ENCODE measurements at places on chromosomes 6 and 20.

DNA sequence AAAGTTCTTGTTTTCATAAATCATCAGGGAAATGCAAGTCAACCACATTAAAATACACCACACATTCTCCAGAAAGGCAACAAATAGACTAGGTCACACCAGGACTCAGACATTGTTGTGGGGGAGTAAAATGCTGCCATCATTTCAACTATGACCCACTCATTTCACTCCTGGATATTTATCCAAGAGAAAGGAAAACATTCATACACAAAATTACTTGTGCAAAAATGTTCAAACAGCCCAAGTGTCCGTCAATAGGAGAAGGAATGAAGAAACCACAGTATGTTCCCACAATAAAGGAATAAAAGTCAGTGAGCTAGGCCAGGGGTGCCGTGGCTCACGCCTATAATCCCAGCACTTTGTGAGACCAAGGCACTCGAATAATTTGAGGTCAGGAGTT, 81.5 kb upstream of the QKI start:
- no peak for DNase-seq

DNA sequence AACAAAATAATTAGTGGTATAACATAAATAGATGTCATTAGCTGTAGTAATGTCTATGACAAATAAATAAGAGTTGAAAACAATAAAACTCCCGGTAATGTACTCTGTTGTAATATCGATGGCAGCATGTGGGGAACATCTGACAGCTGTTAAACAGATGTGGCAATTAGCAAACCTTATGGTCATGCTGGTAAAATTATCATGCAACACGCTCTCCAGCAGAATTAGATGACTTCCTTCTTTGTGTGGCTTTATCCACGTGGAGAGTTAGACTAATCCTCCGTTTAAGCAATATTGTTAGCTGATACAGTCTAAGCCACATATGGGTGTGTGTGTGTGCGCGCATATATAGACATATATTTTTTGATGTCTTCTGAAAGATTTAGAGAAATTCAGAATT, 77.7 kb upstream of the ZFP64 start:
- DNase-seq = no peak

DNA sequence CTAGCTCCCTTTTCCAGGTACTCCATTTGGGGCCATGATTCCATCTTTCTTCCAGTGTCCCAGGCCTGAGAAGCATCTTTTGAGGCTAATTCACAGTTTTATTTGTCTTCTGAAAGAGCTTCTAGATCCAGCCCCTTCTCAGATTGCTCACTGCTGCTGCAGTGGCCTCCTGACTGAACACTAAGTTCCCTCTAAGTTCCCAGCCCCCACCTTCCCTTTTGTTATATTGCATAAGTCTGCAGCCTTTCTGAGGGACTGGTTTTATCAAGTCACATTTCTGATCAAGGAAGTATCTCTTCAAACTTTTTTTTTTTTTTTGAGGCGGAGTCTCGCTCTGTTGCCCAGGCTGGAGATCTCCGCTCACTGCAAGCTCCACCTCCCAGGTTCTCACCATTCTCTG, 10.7 kb downstream of the MAPRE1 start:
- DNase-seq = no peak

GRCh38 chr6:31356216-31356945, 598 bp downstream of the HLA-B start:
- DNase-seq = no peak

DNA sequence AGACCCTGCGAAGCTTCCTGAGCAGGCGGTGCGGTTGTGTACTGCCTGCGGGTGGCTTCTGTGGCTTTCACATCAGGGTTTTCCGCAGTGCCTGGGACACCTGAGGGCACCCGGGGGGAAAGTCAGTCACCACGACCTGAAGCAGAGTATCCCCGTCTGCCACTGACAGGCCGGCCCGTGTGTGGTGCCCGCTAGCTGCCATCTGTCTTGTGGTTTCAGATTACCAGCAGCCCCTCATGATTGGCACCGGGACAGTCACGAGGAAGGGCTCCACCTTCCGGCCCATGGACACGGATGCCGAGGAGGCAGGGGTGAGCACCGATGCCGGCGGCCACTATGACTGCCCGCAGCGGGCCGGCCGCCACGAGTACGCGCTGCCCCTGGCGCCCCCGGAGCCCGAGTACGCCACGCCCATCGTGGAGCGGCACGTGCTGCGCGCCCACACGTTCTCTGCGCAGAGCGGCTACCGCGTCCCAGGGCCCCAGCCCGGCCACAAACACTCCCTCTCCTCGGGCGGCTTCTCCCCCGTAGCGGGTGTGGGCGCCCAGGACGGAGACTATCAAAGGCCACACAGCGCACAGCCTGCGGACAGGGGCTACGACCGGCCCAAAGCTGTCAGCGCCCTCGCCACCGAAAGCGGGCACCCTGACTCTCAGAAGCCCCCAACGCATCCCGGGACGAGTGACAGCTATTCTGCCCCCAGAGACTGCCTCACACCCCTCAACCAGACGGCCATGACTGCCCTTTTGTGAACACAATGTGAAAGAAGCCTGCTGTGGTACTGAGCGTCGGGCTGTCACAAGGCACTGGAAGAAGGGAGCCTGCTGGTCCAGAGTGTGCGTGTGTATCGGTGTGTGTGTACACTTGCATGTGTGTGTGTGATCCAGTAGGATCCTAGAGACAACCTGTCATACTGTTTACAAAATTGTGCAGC, 54.4 kb downstream of the GOPC start:
- peak; percentile 48 for DNase-seq

GRCh38 chr6:126947070-126947469, 171.4 kb upstream of the RSPO3 start:
- no peak for DNase-seq

DNA sequence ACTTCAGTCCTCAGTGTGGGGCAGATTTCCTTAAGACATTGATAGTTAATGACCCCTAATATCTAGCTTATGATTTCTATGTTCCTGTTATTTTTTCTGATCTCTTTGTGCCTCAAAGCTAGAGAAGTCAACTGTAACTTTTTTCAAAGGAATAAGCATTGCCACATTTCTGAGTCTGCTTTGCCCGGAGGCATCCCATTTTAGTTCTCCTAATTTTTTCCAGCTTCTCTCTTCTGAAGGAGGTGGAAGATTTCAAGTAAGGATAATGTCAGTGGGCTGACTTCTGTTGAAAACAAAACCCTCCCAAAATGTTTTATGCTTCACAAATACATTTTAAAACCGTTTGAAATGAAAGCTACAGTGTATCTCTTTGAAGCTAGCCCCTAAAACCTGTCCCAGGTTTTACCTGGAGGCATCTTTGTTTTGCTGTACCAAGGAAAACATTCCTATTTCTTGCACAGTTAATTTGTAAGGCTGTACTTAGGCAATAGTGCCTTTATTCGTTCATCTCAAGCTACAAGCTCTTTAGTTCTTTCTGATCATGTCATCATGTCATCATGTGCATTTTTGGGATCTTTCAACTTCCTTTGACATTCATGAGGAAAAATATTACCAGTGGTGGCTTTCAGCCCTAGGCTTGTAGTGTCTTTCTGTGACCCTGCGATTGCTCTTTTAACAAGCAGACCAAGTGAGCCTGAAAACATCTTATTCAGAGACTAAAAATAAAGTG, 45.7 kb downstream of the TSPYL4 start:
- DNase-seq = no peak

GRCh38 chr6:160792708-160793107, 90.7 kb downstream of the PLG start:
- no peak for DNase-seq

- no peak for DNase-seq
These were observed 54.6 kb upstream of the POLR1H start for GRCh38 chr6:30006170-30007131.

DNA sequence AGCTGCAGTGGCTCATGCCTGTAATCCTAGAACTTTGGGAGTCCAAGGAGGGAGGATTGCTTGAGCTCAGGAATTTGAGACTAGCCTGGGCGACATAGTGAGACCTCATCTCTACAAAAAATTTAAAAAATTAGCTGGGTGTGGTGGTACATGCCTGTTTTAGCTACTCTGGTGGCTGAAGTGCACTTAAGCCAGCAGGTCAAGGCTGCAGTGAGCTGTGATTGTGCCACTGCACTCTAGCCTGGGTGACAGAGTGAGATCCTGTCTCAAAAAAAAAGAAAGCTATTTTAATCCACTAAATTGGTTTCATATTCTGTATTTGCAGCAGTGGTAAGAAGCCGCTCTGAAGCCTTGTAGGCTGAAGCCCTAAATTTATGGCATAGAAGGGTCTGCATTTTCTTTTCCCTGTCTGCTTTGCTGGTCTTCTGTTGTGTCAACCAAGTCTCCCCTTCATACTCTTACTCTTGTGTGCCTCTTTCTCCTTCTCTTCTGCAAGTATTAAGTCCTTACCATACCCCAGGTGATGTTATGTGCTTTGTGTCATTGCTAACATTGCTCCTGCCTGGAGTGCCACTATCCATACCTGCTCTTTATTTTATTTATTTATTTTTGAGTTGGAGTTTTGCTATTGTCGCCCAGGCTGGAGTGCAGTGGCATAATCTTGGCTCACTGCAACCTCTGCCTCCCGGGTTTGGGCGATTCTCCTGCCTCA, 70.9 kb downstream of the MYO6 start:
- no peak for DNase-seq

DNA sequence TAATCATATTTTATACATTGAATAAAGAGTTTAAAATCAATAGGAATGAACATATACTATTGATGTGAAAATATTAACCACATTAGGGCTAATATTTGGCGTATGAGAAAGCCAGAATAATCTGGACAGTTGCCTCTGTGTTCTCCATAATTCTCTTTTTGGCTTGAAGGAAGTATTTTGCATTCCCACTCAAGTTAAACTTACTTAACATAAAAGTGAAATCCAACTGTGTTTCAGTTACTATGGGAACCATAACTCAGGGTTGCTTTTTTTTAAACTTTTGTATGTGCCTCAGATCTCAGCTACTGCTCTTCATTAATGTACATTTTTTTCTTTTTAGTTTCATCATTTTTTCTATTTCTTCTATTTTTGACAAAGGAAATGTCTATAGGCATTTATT, 479.8 kb downstream of the NKAIN2 start:
- DNase-seq = no peak

- no peak for DNase-seq
These were observed 453.1 kb upstream of the SLC35B3 start for GRCh38 chr6:8888468-8888867.

DNA sequence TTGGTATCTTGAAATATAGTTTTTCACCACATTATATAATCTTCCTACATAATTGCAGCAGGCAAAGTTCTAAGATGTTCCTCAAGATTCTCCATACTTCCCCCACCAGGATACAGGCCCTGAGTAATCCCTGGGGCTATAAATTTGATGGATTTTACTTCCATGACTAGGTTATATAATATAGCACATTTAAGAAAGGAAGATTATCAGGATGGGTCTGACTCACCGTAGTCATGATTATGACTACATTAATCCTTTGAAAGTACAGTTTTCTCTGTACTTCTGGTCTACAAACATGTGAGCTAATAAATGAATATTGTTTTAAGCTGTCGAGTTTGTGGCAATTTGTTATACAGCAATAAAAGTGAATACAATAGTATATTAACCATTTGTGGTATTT, 122.5 kb downstream of the MACROD2 start:
- no peak for DNase-seq

DNA sequence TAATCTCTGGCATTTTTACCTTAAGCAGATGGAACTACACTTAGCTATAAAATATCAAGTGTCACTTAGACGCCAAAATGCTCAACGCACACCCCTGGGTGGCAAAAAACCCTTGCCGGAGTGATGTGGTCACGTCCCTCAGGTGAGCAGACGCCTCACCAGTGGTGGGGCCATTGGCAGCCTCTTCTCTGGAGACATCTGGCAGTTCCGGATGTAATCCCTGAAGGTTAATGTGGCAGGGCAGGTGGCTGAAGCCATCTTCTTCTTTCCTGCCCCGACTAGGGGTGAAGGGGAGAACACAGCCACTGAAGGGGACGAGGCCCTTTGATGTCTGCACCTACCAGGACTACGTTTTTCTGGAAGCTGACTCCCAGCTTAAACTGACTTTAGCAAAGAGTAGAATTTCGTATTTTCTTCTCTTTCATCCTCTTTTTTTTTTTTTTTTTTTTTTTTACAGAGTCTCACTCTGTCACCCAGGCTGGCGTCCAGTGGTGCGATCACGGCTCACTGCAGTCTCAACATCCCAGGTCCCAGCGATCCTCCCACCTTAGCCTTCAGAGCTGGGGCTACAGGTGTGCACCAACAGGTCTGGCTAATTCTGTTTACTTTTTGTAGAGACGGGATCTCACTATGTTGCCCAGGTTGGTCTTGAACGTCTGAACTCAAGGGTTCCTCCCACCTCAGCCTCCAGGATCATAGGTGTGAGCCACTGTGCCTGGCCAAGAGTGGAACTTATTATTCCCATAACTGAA, 152.1 kb downstream of the TTLL2 start:
- no peak for DNase-seq

DNA sequence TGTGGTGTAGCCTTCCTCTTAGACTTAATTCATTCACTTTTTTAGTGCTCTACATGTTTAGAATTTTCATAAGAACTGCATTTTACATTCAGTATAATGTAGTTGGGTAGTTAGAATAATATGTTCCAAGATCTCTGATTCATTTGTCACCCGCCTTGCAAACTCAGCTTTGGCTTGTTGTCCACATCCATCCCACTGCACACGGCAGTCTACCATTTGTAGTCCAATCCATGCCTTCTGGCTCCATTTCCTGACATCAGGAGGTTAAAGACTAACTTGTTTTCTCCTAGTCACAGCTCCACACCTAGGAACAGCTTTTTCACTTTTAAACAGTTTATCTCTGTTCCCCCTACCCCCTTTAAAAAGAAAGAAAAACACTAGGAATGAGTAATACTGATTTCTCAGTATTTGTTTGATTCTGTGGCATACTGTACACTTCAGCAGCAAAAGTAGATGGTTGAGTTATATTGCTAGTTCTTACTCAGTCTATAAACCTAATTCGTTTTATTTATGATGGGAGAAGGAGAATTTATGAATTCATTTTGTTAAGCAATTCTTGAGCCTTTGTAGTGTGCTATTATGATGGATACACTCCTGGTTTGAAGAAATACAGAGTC, 180.9 kb downstream of the ARID1B start:
- DNase-seq = no peak

DNA sequence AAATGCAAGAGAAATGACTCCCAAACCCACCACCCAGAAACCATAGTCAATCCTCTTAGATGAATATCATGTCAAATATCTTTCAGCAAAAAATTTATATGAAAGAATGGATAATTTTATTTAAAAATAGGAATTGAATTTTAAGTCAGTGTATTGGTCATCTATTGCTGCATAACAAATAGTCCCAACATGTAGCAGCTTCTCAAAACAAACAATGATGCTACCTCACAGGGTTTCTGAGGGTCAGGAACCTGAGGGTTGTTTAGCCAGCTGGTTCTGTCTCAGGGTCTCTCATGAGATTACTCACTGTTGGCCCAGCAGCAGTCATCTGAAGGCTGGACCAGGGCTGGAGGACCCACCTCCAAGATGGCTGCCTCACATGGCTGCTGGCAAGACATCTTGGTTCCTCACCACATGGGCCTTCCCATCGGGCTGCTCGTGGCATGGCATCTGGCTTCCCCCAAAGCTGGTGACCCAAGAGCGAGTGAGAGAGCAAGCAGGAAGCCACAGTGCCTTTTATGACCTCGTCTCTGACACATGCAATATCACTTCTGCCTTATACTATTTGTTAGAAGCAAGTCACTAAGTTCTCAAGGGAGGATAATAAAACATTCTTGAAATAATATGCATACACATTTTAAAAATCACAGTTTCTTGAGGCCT, 36.3 kb downstream of the BANF2 start:
- no peak for DNase-seq
